ENCODE measurements at places on chromosomes 3 and 15. TPM values are rescaled to one million over a fixed set of nuclear protein-coding genes. Genes with fewer than 3 reads are reported as not detected.

PRR20G gene
- total RNA-seq, result not detected

SPATA12 gene
- total RNA-seq, result under 0.01 TPM

SLC12A1 gene
- total RNA-seq, result not detected

AHSG gene
- not detected for total RNA-seq

PROK2 gene
- total RNA-seq, result not detected

MINAR1 gene
- total RNA-seq, result 1.6 TPM

SPINT1 gene
- total RNA-seq, result 0.56 TPM

ALAS1 gene
- 29.7 TPM for total RNA-seq

HESX1 gene
- total RNA-seq, result 0.36 TPM

PDIA5 gene
- 19.4 TPM for total RNA-seq

GP9 gene
- total RNA-seq, result not detected

CCDC54 gene
- total RNA-seq, result not detected

ATP13A4 gene
- not detected for total RNA-seq

SKOR1 gene
- total RNA-seq, result not detected

KCTD6 gene
- total RNA-seq, result 9.4 TPM

CCDC39 gene
- total RNA-seq, result not detected

REC114 gene
- not detected for total RNA-seq

CSK gene
- 13.6 TPM for total RNA-seq

SLC25A20 gene
- total RNA-seq, result 29.2 TPM

P3H2 gene
- total RNA-seq, result 74.4 TPM

PLSCR2 gene
- total RNA-seq, result not detected

NPAP1 gene
- total RNA-seq, result not detected

CHL1 gene
- 1.6 TPM for total RNA-seq

SNRK gene
- total RNA-seq, result 23.1 TPM

CHRFAM7A gene
- not detected for total RNA-seq

DISP2 gene
- 0.36 TPM for total RNA-seq

IL17RE gene
- 1.1 TPM for total RNA-seq

EPHA3 gene
- 0.18 TPM for total RNA-seq

MYO5C gene
- total RNA-seq, result under 0.01 TPM

RHCG gene
- not detected for total RNA-seq

BFSP2 gene
- total RNA-seq, result not detected

TRPM1 gene
- total RNA-seq, result 0.28 TPM

MITF gene
- total RNA-seq, result 13.3 TPM

FILIP1L gene
- total RNA-seq, result 19.9 TPM

PRTG gene
- 1.7 TPM for total RNA-seq

STAB1 gene
- not detected for total RNA-seq

GRAMD1C gene
- 5.0 TPM for total RNA-seq

NSUN3 gene
- 11.1 TPM for total RNA-seq

ZBED2 gene
- total RNA-seq, result 0.72 TPM
